ENCODE measurements at places on chromosomes 2 and 18.

GRCh38 chr18:38038242-38038641 lies 472.6 kb upstream of the CELF4 start:
- no peak for DNase-seq

DNA sequence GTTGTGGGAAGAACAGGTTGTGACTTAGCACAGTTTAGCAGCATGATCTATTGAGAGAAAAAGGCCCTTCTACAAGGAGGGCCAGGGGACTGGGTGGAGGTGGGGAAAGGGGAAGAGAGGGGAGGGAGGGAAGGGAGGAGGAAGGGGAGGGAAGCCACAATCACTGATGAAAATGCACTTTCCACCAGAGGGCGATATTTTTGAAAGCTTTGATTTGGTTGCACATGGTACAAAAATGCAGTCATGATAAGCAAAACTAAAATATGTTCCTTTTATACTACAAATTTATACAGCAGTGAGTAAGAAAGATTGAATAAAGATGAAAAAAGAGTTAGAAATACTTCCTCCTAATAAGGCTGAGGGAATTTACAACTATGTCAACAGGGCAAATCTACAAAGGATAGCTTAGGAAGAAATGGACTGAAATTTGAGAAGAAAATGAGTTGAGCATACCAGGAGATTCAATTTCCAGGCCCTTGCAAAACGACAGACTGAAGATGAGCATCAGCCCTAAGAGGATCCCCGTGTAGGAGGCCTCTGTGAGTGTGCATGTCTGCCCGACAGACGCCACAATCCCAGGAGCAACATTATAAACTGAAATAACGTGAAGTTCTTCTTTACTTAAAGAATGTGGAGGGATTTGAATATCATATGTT lies 17.2 kb downstream of the SH3YL1 start:
- peak; percentile 16 for DNase-seq

DNA sequence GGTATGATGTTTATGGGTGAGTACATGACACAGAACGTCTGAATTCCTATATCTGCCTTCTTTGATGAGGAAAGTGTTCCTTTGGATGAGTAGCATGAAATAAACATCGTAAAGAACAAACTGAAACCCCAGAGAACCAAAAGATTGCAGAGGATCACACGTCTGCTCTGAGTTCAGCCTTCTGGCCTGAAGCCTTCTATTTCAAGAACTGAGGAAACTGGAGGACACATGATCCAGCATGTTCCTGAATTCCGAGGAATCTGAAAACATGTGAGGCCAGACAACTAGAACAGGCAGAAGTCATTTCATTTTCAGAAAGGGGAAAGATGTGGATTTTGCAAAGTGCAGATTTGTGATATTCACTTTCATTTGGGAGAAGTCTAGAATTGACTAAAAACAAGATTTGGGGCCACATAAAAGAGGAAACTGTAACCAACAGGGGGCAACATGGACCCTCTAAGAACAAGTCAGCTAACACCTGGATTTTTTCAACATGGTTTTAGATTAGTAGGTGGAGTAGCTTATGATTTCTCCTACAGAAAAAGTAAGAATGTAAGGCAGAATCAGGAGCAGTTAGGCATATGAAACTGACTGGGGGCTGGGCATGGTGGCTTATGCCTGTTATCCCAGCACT lies 8.3 kb downstream of the SULT6B1 start:
- no peak for DNase-seq

GRCh38 chr2:143468341-143468888 lies 339.2 kb downstream of the ARHGAP15 start:
- DNase-seq = no peak

GRCh38 chr2:136767030-136767429 lies 1.7 kb downstream of the THSD7B start:
- no peak for DNase-seq

GRCh38 chr18:54260396-54261072 lies 8.8 kb upstream of the POLI start:
- DNase-seq = no peak

DNA sequence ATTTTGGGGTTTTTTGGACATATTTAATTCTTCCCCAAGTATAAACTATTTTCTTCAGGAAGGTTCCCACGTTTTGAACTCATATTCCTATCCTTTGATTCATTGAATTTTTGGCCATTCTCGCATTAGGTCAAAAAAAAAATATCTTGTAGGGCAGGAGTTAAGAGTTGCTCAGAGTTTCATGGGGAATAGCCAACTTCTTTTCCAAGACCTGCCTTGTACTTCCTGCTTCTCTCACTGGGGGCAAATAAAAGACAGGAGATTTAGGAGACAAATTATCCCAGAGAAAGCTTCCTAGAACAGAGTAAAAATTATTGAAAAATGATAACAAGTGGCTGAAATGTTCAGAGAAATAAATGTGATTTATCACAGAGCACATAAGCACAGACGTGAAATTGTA lies 55.2 kb upstream of the BCL11A start:
- DNase-seq = no peak

- peak; percentile 1 for DNase-seq
Measured at GRCh38 chr18:60146220-60146960, 226.2 kb downstream of the MC4R start.

- no peak for DNase-seq
Measured at GRCh38 chr2:8615576-8616281, 66.1 kb upstream of the ID2 start.

GRCh38 chr2:80525152-80525551 lies 220.6 kb upstream of the LRRTM1 start:
- no peak for DNase-seq

DNA sequence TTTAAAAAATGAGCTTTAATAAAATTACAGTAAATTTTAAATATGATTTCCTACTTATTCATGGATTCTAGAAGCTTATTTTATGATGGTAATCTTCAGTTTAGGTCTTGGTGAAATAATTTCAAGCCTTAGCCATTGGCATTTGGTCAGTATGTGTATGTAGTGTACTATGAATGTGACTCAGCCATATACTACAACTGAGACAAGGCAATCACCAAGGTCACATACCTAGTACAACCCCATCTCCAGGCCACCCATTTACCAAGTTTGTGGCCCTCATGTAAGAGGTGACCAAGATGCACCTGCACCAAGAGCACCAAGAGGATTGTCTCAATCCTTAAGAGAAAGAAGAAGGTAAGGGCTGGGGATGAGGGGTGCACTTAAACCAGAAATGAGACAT lies 54.8 kb upstream of the FRZB start:
- DNase-seq = no peak

DNA sequence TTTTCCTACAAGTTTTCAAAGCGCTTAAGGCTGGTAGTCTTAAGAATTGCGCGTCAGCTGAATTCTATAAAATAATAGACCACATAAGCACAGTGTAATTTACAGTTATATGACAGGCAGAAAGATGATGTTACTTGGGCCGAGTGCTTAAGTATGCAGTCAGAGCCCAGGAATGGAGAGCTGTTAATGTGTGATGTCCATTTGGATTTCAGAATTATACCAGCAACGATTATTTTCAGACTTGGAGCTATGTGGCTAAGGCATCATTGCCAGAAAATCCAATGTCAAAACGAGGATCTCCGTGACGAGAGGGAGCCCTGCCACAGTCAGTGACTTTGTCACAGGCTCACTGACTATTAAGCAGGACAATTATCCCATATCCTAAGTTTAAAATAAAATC lies 3.4 kb downstream of the KLF7 start:
- no peak for DNase-seq

- no peak for DNase-seq
Measured at GRCh38 chr2:19949071-19949470, 40.8 kb downstream of the WDR35 start.

GRCh38 chr2:162197069-162197825 lies 45.2 kb upstream of the GCG start:
- no peak for DNase-seq

- no peak for DNase-seq
Measured at GRCh38 chr18:45335282-45336043, 279.8 kb upstream of the SLC14A2 start.

- no peak for DNase-seq
Measured at GRCh38 chr2:173290046-173290445, 64.6 kb upstream of the CDCA7 start.

GRCh38 chr2:99621106-99621505 lies 131.3 kb upstream of the REV1 start:
- DNase-seq = no peak

- no peak for DNase-seq
Measured at GRCh38 chr2:73701968-73702665, 35.0 kb downstream of the TPRKB start.

GRCh38 chr18:75262511-75262910 lies 51.9 kb downstream of the TSHZ1 start:
- no peak for DNase-seq

DNA sequence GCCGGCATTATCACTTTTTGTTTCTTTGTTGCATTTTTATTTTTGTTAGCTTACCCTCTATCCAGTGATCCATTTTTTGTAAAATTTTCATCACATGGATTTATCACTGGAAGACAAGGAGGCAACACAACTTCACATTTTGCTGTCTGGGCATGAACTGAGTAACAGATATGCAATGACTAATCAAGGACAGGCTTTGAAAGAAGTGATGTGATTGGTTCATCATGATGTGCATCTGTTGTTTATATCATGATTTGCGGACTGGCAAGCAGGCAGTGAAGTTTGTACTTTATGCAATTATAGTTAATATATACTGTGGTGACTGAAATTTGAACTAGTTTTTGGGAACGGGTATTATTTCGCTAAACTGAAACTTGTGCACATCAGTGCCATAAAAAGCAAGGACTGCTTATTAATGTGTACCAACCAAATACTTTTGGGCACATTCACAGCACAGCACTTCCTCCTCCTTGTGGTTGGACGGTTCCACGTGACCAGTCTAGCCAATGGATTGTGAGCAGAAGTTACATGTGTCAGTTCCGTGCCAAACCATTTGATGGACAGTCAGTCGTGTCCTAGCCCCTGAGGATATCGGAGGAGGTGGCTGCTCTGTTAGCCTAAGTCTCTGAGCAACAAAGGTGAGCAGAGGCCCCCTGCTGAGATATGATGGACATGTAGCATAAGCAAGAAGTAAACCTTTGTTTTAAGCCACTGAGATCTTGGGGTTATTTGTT lies 201.4 kb upstream of the SIX2 start:
- no peak for DNase-seq

DNA sequence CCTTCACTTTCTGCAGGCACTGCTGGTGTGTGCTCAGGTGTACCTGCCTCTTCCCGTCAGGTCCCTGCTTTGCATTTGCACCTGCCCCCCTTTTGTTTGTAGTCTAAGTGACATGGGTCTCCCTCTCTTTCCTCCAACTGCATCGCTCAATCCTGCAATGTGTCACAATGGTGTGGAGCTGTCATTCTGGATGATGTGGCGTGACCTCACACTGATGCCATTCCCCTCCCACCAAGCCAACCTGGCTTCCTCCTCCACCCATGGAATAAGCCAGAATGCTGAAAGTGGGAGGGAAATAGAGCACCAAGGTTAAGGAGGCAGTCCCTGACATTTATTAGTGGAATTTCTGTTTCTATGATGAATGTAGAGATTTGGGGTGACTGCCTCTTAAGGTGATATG lies 156.7 kb downstream of the ZBTB7C start:
- no peak for DNase-seq

DNA sequence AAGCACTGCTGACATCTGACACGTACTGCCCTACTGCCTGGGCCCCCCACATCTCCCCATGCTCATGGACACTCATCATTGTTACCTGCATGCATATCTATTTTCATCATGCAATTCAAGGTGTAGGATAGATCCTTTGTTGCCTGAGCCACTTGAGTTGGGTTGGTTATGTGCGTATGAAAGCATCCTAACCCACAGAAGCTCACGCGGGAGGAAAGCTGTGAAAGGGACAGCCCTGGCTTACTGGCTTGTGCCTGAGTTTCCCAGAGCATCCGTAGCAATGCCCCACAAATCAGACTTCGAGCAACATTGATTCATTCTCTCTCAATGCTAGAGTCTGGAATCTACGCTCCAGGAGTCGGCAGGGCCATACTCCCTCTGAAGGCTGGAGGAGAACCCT lies 285.5 kb downstream of the PHLPP1 start:
- no peak for DNase-seq

GRCh38 chr18:4333043-4333442 lies 122.1 kb downstream of the DLGAP1 start:
- no peak for DNase-seq

- no peak for DNase-seq
Measured at GRCh38 chr2:139353874-139354273, 573.7 kb upstream of the NXPH2 start.

DNA sequence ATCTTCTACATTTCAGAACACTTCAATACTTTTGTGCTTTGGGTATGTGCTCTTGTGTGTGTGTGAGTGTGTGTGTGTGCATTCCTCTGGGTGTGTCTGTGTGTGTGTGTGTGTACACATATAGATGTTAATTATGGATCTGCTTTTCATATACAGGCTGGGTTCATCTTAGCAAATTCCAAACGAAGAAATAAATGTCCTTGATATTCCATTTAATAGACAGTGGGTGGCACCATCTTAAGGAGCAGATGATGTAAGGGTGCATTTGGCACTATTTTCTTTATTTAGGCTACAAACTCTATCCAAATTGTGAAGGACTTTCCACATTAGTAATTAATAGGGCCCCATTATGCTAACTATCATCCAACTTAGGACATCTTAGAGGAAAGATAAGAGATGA lies 425.8 kb upstream of the POU3F3 start:
- DNase-seq = no peak
